ENCODE measurements at places on chromosomes 11 and 22. TPM values are rescaled to one million over a fixed set of nuclear protein-coding genes. Genes with fewer than 3 reads are reported as not detected.

Gene GAL
- total RNA-seq = 14.1 TPM

Gene CPSF7
- total RNA-seq = 65.1 TPM

Gene RPS6KB2
- 92.5 TPM for total RNA-seq

- no peak for DNase-seq
Observed at GRCh38 chr11:128474036-128474874, 113.1 kb downstream of the ETS1 start.

DNA sequence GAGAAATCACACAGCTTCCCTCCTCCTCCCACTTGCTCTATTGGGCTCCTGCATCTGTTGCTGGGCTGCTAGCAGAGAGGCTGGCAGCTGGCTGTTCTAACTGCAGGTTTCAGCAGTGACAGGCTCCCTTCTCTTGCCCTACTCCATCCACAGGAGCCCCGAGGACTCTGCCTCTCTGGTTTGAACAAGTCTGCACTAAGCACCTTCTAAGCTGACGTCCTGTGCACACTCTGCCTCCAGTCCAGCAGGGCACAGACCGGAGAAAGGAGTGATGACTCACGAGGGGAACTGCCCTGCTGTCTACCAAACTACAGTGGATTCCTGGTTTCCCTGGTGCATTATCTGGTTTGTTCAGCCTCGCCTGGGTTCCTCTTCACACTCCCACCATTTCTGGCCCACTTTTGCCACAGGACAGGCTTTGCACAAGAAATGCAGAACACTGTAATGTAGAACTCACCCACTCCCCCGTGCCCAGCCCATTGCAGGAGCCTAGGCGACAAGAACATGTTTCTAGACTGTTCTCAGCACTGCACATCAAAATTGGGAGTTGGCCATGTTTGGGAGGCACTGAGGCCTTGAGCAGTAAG, 26.0 kb downstream of the IL10RA start:
- DNase-seq = peak; percentile 47

Gene B4GALNT4
- total RNA-seq = 1.3 TPM

Gene GPR152
- not detected for total RNA-seq
